ENCODE measurements at places on chromosomes 1 and 21.

- DNase-seq, result no peak
Observed at GRCh38 chr21:34133802-34134201, 60.4 kb downstream of the MRPS6 start.

DNA sequence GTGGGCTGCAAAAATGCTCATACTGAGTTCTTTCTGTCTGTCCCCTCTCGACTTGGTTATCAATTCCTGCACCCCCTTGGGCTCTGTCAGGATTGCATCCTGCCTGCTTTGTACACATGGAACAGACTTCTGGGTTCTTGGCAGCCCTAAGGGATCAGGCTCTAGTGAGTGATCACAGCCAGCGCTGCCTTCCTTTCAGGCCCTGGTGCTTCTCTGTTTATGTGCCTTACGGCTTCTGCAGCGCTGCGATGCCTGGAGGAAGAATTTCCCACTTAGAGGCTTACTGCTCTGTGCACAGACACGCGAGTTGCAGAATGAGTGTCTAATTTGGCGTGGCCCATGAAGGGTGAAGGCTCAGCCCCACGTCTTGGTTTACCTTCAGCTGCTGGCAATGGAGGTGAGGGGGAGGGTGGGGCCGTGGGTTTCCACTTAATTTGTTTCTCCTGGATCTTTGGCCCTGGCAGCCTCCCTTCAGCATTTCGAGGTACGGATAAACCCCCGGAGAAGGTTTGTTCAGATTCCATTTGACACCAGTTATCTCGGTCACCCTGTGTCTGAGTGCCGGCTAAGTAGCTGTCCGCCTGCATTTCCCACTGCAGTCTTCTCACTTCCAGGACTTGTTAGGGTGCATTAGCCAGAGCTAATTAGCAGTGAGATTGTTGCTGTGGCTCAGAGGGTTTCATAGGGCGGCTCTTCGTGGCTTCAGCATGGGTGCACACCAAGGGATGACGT lies 227.3 kb downstream of the DYRK1A start:
- DNase-seq, result no peak

DNA sequence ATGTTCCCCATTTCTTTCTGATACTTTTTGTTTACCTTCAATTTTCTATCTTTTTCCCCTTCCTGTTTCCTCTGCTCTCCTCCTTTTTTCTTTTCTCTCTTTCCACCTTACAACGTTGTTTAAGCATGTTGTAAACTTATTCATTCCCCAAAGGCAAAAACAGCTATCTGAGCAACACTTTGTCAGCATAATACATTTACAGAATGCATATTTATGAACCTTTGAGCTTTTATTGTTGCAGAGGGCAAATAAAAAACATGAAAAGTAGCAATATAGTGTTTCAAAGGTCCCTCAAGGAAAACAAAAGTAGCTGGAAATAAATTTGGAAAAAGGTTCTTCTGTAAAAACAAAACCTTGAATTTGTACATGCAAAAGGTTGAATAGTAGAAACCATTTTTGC lies 169.5 kb downstream of the ATP6V1G3 start:
- DNase-seq, result no peak

DNA sequence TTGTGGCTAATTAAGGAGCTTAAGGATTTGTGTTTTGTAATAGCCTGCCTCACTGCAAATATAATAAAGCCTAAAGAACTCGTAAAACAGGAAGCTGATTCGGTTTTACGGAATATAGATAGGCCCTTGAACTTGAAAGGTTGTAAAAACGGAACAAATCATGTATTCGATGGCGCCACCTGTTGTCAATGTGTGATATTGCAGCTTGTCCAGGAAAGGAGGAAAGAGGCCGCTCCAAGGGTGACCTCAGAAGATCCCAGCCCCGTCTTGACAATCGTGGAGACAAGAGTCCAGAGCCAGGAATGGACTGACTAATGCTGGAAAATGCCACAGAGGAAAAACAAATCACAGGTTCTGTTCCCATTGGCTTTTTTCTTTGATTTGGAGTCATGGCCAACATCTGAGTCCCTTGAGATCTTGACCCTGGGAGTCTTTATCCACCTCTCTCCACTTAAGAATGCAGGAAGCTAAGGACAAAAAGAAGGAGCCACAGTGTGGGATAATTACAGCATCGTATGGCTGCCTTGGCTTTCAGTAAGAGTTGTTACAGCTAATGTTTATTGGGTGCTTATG lies 7.0 kb upstream of the IGSF21 start:
- no peak for DNase-seq

DNA sequence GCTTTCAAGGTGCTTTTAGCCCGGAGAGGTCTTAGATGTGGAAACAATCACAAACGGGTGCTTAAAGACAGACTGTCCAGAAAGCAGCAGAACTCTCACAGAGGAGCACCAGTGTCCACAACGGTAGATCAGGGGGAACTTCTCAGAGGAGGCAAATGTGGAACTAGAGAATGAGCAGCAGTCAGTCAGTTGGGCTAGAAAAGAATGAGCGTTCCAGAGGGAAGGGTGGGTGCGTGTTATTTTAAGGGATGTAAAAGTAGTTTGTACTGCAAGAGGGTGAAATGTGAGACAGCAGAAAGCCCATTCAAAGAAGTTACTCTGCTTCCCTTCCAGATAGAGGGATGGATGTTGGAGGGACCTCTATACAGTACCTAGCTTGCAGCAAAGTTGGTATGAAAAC lies 30.9 kb downstream of the RGS5 start:
- DNase-seq, result no peak

DNA sequence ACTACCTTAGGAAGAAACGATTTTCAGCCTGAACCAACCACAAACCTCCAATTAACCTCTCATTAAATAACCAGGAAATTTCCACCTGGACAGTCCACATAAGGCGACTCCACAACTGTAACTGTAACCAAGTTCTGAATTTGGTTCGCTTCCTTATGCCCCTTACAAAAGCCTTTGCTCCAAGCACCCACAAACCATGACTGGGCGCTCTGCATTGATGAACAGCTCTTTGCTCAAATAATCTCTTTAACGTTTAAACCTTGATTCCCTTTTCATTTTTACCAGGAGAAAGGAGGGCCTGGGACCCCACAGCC lies 38.2 kb upstream of the ZNF124 start:
- no peak for DNase-seq

DNA sequence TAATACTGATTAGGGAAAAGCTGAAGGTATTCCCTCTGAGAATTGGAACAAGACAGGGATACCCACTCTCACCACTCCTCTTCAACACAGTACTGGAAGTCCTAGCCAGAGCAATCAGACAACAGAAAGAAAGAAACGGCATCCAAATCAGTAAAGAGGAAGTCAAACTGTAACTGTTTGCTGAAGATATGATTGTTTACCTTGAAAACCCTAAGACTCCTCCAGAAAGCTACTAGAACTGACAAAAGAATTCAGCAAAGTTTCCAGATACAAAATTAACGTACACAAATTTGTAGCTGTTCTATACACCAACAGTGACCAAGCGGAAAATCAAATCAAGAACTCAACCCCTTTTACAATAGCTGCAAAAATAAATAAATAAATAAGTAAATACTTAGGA lies 78.6 kb downstream of the EXTL2 start:
- no peak for DNase-seq

GRCh38 chr1:157969697-157970485 lies 23.6 kb upstream of the KIRREL1 start:
- DNase-seq, result no peak

Data from activated T-helper 1 cell treated with anti-CD3 and anti-CD28 coated beads, Interleukin-2, amount 50 U/mL, for 16 hours (primary cell).